H7 (cell line): ENCODE measurements at places on chromosomes 7 and 10. TPM values are rescaled to one million over a fixed set of nuclear protein-coding genes. Genes with fewer than 3 reads are reported as not detected.

DNA sequence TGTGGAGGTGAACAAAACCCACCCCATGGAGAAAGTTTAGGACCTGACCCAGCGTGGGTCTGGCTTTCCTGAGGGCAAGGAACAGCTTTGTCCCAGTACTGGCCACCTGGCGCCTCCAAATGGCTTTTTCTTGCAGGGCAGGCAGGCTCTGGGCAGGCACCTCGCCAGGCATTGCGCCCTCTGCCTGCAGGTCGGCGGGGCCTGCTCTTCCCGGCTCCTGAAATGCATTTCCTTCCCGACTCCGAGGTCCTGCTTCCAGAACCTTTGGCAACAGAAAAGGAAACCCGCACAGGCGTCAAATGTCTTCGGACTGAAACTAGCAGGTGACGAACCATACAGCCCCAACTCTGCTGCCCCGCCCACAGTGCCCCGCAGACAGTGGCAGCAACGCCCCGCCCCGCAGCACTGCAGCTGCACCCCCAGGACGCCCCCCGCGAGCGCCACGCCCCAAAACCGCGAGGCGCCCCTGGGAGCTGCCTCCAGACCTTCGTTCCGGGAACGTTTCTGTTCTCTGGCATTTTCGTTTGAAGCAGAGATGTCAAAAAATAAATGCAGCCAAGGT is 65.5 kb downstream of the C10orf143 start:
- DNase-seq: peak; percentile 92

Gene ZNF783
- total RNA-seq: 3.2 and 6.1 TPM in 2 replicates

GRCh38 chr7:94154858-94155257 is 150.7 kb upstream of the BET1 start:
- no peak for DNase-seq

DNA sequence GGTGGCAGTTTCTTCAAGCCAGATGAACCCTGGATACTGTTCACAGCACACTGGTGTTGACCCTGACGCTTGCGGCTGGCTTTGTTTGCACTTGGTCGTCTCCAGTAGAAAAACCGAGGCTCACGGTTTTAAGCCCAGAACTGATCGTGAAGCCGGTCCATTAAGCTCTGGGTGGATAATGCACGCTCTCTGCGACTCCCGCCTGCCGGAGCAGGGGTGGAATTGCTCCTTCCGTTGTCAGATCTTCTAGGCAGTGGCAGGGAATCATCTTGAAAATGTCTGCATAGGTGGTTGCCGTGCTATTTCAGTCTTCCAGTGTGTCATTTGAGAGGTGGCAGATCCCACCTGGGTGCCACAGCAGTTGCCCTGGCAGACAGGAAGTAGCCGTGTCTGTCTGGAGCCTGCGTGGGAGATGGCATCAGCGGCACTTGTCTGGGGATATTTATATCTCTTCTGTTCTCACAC is 35.9 kb upstream of the AP5Z1 start:
- no peak for DNase-seq

- DNase-seq: no peak
These were observed 112.6 kb downstream of the AOAH start for GRCh38 chr7:36611703-36612102.

Gene PAPSS2
- 25.3 and 25.8 TPM in 2 replicates for total RNA-seq

Gene ARHGEF5
- 10.4 and 15.9 TPM in 2 replicates for total RNA-seq

DNA sequence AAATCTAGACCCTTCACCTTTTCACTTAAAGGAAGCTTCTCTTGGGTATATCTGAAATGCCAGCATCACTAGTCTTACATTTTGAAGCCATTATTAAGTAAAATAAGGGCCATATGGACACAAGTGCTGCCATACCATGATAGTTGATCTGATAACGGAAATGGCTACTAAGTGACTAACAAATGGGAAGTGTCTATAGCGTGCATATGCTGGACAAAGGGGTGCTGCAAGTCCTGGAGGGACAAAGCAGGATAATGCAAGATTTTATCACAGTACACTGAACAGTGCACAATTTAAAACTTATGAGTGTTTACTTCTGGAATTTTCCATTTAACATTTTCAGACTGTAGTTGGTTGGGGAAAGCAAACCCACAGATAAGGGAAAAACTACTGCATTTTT is 117.9 kb downstream of the ELMO1 start:
- DNase-seq: no peak

DNA sequence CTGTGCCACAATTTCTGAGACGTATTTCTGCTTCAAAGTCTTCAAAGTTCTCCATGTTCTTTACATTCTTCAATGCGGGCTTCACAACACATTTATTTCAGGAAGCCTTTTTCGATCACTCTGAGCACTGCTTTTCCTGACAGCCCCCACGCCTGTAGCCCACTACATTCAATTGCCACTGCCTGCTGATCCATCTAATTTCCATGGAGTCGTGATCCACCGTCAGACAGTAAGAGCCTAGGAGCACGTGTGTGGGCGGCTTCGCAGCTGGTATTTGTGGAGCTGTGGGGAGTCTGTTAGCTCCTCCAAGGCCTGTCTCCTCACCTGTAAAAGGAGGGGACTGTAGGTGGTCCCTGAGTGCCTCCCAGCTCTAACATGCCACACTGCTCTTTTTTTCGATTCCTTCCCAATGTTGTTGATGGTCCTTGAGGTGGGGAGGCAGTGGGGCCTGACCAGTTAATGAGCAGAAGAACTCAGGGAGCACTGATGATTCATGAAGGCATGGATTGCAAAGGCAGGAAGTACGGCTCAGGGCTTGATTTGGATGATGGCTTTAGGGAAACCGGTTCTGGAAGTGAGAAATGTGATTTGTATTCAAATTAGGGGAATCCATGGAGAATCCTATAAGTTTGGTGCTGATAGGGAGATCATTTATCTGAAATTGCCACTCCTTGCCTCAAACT is 401.1 kb upstream of the PODXL start:
- no peak for DNase-seq

DNA sequence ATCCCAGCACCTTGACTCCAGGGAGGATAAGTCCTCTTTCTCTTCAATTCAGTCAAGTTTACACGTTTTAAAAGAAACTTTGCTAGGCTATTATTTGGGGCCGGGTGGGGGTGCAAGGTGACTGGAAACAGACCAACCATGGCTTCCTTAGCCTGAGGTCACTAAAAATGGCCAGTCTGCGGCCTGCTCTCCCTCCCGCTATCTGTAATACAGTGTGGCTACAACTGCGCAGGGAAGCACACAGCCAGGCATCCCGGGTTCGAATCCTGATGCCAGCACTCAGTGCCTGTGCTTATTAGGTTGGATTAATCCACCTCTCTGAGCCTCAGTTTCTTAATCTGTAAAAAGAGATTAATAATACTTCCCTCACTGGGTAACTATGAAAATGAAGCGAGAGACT is 19.5 kb downstream of the ATP6V1F start:
- peak; percentile 38 for DNase-seq

- DNase-seq: no peak
These were observed 162.8 kb upstream of the CSTF2T start for GRCh38 chr10:51862149-51862548.

Gene ANXA8L1
- total RNA-seq: not detected in 2 replicates

- no peak for DNase-seq
These were observed 37.6 kb downstream of the FHIP2A start for GRCh38 chr10:114859222-114859621.

Gene PANK1
- total RNA-seq: 20.0 and 31.6 TPM in 2 replicates

DNA sequence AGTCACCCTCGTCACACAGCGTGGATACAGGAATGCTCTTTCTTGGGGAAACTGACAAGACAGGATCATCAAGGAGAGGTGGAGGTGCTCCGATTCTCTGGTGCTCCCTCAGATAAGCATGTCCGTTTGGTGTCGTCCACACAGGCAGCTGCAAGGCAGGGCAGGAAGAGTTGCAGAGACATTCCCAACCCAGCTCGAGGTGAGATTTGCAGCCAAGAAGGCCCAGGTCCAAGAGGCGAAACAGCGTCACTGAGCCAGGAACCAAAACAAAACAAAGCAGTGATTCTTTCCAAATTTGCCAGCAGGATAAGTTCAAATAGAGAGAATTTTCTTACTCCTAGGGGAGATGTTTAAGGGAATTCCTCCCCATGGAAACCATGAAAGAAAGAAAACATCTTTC is 386.5 kb upstream of the PFKP start:
- no peak for DNase-seq

- no peak for DNase-seq
These were observed 142.0 kb downstream of the ARID5B start for GRCh38 chr10:62043421-62044021.

DNA sequence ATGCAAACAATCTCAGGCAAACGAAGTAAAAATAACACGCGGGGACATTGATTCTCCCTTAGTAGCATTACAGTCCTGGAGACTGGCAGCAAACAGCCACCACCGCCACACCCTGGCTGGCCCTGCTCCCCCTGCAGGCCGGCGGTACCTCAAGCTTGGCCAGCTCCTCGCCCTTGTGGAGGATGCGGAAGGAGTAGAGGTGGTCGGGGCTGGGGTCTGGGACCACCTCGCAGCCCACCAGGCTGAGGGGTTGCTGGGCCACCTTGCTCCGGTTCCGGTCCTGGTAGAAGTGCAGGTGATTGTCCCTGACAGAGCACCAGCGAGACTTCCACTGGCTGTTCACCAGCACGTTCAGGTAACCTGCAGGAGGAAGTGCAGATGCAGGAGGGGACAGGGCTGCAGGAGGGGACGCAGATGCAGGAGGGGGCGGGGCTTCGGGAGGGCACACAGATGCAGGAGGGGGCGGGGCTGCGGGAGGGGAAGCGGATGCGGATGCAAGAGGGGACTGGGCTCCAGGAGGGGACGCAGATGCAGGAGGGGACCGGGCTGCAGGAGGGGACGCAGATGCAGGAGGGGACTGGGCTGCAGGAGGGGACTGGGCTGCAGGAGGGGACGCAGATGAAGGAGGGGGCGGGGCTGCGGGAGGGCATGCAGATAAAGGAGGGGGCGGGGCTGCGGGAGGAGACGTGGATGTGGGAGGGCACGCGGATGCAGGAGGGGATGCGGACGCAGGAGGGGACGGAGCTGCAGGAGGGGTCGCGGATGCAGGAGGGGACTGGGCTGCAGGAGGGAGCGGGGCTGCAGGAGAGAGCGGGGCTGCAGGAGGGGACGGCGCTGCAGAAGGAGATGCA is 65.7 kb downstream of the VWA2 start:
- peak; percentile 95 for DNase-seq

DNA sequence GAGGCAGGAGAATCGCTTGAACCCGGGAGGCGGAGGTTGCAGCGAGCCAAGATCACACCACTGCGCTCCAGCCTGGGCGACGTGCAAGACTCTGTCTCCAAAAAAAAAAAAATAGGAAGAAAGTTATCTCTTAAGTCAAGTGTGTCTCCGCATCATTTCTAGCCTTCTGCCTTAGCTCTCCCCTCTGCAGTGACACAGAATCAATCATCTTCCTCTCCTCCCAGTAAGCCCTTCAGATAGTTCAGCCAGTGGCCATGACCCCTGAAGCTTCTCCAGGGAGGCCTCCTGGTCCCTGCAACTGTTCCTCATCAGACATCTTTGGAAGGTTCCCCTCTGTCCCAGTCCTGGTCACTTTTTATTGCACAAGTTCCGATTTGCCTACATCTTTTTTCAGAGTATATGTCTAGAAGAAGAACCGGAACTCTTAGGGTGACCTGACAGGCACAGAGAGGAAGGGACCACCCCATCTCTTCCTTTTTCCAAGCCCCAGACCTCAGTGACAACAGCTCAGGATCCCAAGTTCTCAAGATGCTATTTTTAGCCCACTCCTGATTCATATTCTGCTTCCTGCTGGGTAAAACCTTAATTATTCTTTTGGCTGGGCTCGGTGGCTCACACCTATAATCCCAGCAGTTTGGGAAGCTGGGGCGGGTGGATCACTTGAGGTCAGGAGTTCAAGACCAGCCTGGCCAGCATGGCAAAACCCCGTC is 6.6 kb upstream of the RHBDD2 start:
- DNase-seq: no peak

DNA sequence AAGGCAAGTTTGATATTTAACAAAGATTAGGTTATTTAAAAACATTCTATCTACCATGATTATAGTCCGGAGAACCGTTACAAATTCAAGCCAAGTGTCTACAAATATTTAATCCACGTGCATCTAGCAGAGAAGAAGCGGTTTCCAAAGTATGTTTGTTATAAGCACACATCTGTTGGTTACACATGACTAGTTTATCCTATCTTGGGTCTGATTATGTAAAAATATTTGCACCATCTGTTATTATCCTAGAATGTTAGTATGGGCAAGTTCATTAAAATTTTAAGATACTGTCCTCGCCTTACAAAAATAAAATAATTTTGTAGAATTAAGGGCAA is 289.2 kb upstream of the VSTM2A start:
- DNase-seq: no peak

DNA sequence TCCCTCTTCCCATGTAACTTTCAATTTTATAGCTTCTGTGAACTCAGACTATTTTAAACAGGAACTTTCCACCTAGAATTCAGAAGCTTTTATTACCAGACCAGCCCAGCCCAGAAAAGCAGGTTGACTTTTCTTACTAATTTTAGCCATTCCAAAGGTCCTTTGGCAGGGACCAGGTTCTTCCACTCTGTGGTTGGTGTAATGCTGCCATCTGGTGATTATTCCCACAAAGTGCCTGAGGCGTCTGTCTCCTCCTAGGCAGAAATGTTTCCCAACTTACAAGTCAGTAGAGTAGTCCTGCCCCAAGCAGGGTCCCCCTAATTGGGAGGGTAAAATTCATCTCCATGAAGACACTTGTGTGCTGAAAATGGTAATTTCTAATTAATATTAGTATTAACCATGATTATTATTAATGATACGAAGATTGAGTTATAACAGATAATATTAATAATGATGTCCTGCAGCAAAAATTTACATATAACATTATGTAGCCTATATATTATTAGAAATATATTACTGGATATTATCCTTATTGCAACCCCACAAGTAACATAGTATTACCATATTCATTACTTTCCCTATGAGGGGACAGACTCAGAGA is 53.0 kb upstream of the PPP1R17 start:
- DNase-seq: peak; percentile 66

Gene SPDYE16
- not detected in 2 replicates for total RNA-seq

- no peak for DNase-seq
These were observed 87.4 kb downstream of the CPED1 start for GRCh38 chr7:121075952-121076349.

GRCh38 chr7:7681191-7681935 is 37.0 kb downstream of the RPA3 start:
- no peak for DNase-seq

Gene MYOF
- 2.8 and 3.0 TPM in 2 replicates for total RNA-seq

Gene ADIRF
- total RNA-seq: not detected in 2 replicates

- no peak for DNase-seq
These were observed 173.3 kb downstream of the LSM5 start for GRCh38 chr7:32316839-32317238.

GRCh38 chr7:44062903-44063295 is 2.5 kb downstream of the PGAM2 start:
- DNase-seq: peak; percentile 32

Gene MUC3A
- total RNA-seq: 8.5 and 14.6 TPM in 2 replicates

GRCh38 chr7:31114593-31115343 is 62.7 kb downstream of the ADCYAP1R1 start:
- no peak for DNase-seq

DNA sequence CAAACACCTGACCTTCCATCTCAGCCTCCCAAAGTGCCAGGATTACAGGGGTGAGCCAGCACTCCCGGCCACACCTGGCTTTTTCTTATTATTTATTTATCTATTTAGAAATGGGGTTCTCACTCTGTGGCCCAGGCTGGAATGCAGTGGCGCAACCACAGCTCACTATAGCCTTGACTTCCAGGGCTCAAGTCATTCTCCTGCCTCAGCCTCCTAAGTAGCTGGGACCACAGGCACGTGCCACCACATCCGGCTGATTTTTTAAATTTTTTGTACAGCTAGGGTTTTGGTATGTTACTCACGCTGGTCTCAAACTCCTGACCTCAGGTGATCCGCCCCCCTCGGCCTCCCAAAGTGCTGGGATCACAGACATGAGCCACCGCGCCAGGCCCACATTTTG is 56.9 kb upstream of the MYL10 start:
- no peak for DNase-seq

Gene SPDYE6
- total RNA-seq: not detected in 2 replicates

GRCh38 chr7:130144312-130145171 is 60.7 kb downstream of the TMEM209 start:
- DNase-seq: peak; percentile 23
